ENCODE measurements at places on chromosomes 12 and 14.
A peak's percentile ranks its signal among the peaks of the same experiment; 100 is the strongest.

- DNase-seq = no peak
Observed at GRCh38 chr12:47507221-47507620, 198.6 kb downstream of the RPAP3 start.

DNA sequence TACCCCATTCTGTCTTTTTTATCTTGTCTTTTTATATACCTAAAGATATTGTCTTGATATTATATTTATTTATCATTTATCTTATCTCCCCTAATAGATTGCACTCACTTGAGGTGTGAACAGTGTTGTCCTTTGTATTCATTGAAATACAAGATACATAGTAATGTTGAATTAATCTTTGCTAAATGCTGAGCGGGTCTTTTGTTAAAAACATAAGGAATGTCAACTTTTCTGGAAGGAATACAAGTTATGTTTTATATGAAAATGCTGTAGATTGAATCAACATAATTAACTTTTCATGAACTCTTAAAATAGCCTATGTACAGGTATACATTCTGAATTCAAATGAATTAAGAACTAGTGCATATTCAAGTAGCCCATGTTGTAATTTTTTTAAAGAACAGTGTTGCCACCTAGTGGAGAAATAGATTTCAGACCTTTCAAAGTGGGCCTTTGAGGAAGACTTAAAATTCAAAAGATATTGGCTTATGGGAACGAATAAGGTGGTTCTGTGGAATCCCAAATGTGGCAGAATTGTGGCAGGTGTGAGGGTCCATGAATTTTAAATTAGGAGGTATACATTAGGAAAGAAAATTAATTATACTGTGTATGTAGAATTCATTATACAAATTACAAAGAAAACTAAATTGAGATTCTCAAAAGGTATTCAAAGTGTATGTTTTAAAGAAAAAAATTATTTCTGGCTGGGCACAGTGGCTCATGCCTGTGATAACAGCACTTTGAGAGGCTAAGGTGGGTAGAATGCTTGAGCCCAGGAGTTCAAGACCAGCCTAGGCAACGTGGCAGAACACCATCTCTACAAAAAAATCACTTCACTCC is 19.1 kb downstream of the BBOF1 start:
- DNase-seq = peak; percentile 46

GRCh38 chr12:6824901-6825381 is 3.3 kb upstream of the P3H3 start:
- no peak for DNase-seq

GRCh38 chr12:57164966-57165625 is 17.7 kb upstream of the LRP1-AS start:
- DNase-seq = no peak

DNA sequence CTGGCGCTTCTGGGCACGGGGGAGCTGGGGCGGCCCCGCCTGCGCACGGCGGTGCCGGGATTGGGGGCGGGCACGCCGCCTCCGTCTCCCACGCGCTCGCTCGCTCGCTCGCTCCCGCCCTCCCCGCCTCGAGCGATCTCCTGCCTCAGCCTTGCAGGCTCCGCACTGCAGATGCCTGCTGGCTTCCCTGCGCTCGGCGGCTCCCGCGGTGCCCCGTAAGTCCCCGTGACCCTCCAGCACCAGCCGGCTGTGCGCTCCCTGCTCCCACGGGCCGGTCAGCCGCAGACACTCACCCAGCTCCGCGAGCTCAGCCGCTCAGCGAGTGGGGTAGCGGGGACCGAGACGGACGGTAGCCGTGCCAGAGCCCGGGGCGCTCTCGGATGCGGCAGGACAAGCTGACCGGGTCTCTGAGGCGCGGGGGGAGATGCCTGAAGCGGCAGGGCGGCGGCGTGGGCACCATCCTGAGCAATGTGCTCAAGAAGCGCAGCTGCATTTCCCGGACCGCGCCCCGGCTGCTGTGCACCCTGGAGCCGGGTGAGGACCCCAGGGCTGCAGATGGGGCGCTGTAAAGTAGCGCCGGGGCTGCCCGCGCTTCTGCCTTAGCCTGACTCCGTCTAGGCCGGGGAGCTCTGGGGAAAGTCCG is at the start of gene TBC1D30:
TBC1D30 (plus strand) TSS at position 148 of the 643 bp plus-strand sequence; CDS start at position 381, 233 bp downstream.
- DNase-seq = peak; percentile 79

DNA sequence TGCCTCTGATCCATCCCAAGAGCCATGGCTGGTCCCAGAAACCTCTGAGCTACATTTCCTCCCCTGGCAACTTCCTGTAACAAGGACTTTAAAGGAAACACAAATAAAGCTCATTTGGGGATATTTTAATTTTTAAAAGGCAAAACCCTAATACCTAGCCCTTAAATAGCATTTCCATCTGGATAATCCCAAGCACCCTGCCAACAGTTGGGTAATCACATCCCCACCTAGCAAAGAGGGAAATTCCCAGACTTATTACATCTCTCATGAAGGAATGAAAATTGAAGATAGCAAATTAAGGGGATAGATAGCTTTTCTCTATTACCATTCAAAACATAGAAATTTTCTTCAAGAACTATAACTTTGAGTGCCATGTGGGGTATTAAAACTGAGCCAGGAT is 213.7 kb upstream of the BMP4 start:
- DNase-seq = no peak

DNA sequence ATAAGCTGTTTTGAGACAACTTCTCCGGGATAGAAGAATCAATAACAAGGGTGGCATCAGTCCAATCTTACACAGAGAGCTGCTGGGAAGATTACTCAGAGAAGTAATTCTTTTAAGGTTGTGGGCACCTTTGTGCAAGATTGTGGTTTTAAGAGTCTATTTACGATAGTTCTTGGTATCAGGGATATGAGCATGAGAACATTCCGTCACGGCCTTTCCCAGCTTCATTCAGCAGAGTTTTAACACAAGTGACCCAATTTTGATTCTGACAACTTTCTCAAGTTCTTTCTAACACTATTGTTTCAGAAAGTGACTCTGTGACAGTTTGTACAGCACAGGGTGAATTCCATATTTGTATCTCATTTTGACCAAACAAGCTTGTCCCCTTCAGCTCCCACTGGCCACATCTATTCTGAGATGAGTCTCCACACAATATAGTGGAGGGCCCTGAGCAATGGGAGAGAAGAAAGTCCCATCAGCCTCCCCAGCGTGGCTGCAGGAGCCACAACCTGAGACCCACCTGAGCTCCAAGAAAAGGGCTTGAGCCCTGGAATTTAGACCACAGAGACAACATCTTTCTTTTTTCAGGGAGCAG is 869.2 kb downstream of the TMEM121 start:
- DNase-seq = no peak

- no peak for DNase-seq
Observed at GRCh38 chr14:104086210-104086660, 735 bp downstream of the ASPG start.

DNA sequence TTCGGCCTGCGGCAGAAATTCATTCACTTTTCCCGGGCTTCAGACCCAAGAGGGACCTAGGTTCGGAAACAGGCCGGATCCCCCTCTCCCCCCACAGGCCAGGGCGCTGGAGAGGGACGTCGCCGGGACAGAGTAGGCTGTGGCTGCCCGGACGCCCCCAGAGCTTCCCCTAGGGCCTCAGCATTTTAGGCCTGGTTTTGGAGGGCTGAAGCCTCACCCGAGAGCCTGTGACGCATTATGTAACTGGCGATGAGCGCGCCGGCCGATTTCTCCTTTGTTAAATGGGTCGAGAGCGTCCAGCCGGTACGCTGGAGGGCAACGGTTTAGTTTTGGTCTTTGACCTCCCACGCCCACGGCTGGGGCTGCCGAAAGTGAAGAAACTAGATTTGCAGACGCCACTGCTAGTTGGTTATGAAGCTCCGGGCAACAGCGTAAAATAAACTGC is 657 bp downstream of the PEBP1 start:
- no peak for DNase-seq

DNA sequence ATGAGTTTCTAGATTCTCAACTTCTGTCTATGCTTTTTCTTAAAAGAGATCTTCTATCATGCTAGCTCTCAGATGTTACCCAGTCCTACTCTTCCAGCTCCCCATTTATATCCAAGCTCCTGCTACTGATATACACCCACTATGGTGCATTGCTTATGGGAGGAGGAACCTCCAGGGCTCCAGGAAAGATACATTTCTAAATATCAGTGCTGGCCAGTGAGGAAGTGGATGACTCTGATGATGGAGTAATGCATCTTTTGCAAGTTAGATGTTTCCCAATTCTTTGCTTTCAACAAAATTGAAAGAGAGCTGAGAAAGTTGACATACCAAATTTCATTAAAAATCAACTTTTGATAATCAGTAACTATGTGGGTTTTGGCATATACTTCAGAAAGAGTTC is 105.7 kb upstream of the RESF1 start:
- DNase-seq = no peak

GRCh38 chr14:81710232-81710845 is 176.7 kb upstream of the SEL1L start:
- peak; percentile 53 for DNase-seq

- DNase-seq = no peak
Observed at GRCh38 chr14:52263190-52263589, 4.3 kb upstream of the PTGDR start.

DNA sequence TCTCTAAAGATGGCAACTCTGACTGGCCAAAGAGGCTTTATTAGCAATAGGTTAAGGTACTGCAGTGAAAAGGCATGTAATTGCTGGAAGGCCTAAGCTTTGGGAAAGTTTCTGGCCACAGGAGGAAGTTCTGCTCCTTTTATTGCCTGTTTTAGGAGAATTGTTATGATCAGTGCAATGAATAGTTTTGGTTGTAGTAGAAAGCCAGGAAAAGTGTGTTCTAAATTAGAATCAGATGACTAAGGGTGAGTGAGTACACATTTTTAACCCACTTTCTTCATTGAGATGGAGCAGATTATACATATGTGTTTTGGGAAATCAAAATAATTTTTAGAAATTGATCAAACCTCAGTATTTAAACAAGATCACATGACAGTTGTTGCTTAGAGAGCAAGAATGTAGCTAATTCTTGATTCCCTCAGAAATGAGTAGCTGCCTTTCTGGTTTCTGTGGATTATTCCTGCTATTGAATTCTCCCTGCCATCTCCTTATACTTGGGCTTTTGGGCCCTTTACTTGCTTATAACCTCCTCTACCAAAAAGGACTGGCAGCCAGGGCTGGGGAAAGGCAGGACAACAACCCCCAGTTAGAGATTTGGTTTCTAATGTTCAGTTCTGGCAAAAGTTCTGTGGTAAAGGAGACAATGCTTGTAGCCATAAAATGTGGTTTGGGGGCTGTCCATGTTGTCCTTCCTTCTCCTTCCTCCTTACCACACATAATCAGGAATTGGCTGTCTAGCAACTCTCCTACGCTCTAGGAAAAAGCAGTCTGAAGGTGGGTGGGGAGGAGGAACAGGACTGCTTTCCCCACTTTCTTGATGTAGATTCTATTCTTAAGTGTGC is 217.1 kb downstream of the SLC38A4 start:
- DNase-seq = no peak

GRCh38 chr12:99911967-99912366 is 72.8 kb downstream of the ANKS1B start:
- no peak for DNase-seq

DNA sequence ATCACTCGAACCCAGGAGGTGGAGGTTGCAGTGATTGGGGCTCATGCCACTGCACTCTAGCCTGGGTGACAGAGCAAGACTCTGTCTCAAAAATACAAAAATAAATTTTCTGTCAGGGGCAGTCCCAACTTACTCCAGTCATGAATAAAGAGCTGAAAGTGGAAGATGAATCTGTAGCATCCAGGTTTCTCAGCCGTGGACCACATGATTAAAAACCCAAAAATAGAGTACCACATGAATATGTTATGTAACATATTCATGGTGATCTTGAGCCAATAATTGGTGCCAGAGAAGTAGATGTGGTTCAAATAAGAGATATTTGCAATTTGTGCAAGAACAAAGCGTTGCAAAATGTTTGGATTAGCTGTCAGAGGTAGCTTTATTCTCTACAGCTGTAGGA is 23.1 kb downstream of the SPIC start:
- DNase-seq = no peak

- DNase-seq = no peak
Observed at GRCh38 chr14:99976681-99977080, 88.5 kb upstream of the EVL start.

DNA sequence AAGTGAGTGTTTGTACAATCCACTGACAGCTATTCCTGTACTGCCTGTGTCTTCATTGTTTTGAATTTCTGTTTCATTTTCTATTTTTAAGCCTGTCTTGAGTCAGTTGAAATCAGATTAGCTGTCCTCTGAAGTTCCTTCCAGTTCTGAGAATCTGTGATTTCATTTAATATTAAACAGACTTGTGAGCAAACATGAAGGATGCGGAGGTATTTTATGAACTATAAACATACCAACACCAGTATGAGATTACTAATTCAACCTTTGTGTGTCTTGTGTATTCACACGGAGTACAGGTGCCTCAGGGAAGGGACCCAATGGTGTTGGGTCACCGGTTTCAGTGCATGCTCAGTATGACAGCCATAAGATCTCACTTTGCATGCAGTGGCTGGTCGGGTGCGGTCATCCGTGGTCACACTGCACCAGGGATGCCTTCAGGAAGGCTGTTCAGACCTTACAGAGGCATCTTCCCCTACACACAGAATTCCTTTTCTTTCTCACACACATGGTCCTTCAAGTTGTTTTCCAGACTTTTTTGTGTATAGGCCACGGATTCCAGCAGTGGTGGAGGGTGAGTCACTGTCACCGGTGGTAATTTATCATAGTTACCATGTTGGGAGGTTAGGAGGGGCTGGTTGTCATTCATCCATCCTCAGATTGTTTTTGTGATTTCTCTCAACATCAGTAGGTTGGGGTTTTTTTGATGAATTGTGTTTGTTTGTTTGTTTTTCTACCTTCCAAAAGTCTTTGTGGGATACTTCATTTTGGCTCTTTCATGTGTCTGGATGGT is 103.0 kb upstream of the SFSWAP start:
- no peak for DNase-seq

DNA sequence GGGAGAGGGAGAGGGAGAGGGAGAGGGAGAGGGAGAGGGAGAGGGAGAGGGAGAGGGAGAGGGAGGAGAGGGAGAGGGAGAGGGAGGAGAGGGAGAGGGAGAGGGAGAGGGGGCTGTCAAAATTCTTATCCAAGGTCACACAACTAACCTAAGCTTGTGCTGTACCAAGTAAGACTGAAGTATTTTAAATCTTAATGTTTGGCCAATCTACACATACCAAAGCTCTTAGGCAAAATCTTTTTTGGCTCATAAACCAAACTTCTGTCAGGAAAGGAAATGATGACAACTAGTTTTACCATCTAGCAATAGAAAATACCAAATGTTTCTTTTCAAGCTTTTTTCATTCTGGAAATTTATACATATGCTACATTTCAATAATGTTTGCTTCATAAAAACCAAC is 33.8 kb downstream of the CCDC38 start:
- DNase-seq = no peak

DNA sequence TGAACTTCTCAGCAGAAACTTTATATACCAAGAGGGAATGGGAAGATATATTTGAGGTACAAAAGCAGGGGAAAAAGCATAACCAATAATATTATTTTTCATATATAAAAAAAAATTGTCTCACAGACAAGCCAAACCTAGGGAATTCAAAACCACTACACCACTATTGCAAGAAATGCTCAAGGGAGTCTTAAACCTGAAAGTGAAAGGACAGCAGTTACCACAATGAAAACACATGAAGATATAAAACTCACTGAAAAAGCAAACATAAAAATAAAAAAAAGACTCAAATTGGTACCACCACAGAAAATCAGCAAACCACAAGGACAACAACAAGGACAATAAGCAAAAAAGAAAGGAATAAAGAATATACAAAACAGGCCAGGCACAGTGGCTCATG is 131.9 kb downstream of the CEP128 start:
- DNase-seq = no peak
